ENCODE measurements at places on chromosomes 5 and 9. TPM values are rescaled to one million over a fixed set of nuclear protein-coding genes. Genes with fewer than 3 reads are reported as not detected.

Gene STK32A
- total RNA-seq, result 0.44 TPM

Gene PCDH1
- total RNA-seq, result 0.33 TPM

Gene SMIM33
- not detected for total RNA-seq

Gene GABRB2
- not detected for total RNA-seq
